MV-4-11 (cell line): ENCODE measurements at places on chromosomes 13 and 19.

DNA sequence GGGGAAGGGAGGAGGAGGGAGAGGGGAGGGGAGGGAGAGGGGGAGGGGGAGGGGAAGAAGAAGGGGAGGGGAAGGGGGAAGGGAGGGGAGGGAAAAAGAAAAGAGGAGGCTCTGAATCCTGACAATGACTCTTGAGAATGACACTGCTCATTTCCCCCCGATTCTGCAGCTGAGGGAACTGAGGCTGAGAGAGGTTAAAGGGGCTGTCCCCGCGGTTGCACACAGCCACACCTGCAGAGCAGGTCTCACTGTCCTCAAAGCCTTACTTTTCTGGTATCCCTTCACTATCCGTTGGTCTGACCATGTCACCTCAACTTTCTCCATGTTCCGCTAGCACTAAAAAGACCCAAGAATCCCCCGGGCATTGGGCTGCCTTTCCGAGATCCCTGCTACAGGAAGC lies 35.4 kb downstream of the CYP4F2 start:
- DNase-seq: no peak

- DNase-seq: no peak
Observed at GRCh38 chr13:71540098-71540497, 326.9 kb downstream of the DACH1 start.

GRCh38 chr13:93872376-93872775 lies 607.1 kb downstream of the DCT start:
- DNase-seq: no peak

DNA sequence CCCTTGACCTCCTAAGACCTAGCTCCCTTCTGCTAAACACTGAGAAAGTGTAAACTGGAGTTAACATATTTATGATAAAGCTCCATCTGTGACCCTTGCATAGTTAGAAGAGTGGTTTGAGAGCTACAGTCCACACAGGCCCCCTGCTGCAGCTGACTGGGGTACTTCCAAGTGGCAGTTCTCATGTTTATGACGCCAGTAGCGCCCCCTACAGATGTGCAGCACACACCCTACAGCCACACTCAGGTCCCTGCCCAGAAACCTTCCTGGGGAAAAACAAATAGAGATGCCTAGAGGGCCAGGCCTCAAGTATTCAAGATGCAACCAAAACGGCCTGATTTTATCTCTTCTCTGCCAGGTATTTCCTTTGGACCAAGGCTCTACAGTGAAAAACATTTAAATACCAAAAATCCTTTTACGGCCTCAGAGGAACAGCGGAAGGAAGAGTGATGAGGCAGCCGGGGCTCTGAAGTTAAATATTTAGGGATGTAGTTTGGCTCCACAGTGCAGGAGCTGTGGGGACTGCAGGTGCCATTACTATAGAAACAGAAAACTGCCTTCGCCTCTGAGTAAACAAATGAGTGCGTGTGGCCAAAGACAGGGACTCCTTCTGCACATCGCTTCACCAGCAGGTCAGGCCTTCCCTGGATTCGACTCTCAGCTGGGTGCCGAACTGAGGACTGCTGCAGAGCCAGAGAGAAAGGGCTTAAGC lies 553.1 kb downstream of the EFNB2 start:
- no peak for DNase-seq

- no peak for DNase-seq
Observed at GRCh38 chr19:28290963-28291657, 921.8 kb downstream of the UQCRFS1 start.

DNA sequence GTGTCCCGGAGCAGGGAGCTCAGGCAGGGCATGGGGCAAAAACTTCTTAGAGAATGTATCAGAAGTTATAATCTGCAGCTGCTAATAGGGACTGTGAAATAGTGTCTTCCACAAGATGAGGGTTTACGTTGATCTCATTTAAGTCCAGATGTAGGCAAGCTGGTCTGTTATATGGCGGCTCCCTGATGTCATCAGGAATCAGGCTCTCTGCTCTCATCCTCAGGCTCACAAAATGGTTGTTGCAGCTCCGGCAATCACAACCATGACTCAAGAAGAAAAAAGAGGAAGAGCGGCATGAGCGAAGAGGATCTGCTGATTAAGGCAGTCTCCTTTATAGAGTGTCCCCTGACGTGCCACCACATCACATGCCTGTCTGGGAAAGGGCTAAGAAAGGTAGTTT lies 191.3 kb downstream of the KLF5 start:
- DNase-seq: no peak

DNA sequence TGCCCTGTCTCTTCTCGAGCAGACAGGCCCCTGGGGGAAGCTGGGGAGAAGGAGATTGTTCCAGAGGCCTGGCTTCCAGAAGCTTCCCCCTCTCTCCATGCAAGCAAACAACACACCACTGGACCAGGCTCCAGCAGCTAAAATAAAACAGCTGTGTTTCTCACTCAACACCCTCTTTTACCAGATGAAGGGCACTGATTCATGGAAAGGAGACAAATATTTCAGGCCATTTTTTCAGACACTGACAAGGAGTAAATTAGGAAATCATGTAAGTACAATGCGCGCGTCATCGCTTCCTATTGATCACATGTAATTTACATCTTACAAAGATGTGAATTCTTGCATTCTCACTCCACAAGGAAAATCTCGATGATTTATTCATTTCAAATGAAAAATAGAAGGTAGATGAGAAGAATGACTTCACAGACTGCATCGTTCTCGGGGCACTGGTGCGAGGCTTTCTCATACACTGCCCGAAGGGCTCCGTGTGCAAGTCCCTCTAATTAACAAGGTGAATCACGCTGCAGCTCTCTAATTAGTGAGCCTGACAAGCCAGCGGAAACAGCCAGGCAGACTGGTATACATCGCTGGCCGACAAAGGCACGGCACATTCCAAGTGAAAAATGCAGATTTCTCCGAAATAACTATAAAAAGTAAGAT lies 153.6 kb downstream of the KCTD15 start:
- DNase-seq: no peak

- peak; percentile 55 for DNase-seq
Observed at GRCh38 chr19:8069096-8069973, 16.8 kb downstream of the CCL25 start.

- no peak for DNase-seq
Observed at GRCh38 chr19:55481794-55482155, 3.2 kb upstream of the NAT14 start.

DNA sequence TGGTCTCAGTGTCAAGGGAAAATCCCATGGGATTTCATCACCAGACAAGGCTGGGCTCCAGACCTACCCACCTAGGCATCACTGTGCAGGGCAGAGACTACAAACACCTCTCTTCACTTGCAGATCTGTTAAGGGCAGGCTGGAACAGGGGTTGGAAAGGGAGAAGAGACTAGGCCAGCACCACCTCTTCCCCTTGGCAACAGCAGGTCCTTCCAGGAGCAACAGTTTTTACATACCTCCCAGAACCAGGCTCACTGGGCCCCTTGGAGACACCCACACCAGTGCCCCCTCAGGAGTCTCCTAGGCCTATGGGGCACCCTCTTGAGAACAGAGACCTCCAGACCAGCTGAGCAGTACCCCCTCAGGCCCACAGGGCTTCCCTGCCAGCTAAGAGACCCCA lies 2.5 kb upstream of the UBE2M start:
- no peak for DNase-seq

- DNase-seq: no peak
Observed at GRCh38 chr19:45593520-45593919, 8.5 kb downstream of the GPR4 start.

GRCh38 chr19:18020212-18021085 lies 12.5 kb downstream of the ARRDC2 start:
- DNase-seq: no peak

- DNase-seq: peak; percentile 93
Observed at GRCh38 chr13:100789968-100790367, 115.4 kb upstream of the TMTC4 start.

DNA sequence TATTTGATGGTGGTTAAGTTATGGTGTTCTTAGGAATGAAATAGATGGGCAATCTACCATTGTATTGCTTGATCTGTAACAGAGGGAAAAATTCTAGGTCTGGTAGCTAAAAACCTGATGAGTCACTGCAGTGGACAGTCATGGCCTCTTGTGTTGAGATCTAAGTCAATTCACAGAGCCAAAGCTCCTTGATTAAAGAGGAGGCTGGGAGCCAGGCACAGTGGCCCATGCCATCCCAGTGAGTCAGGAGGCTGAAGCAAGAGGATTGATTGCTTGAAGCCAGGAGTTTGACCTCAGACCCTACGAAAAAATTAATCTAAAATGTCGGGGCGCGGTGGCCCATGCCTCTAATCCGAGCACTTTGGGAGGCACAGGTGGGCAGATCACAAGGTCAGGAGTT lies 67.1 kb upstream of the KPNA3 start:
- DNase-seq: no peak

DNA sequence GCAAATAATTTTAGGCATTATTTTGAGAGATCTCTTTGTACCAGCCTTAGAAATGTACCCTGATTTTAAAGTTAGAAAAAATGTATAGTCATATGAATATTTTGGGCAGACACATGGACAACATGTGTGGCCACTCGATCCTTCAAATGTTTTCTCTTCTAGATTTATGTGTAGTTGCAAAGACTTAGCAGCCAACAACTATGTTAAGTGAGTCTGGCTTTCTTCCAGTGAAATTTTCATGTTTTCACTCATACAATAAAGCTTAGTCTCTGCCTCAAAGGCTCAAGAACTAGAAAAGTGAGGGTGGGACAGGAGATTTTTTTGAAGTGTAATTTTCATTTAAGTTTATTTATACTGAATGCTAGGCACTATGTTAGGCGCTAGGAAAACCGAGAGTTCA lies 207.7 kb upstream of the DACH1 start:
- DNase-seq: no peak

DNA sequence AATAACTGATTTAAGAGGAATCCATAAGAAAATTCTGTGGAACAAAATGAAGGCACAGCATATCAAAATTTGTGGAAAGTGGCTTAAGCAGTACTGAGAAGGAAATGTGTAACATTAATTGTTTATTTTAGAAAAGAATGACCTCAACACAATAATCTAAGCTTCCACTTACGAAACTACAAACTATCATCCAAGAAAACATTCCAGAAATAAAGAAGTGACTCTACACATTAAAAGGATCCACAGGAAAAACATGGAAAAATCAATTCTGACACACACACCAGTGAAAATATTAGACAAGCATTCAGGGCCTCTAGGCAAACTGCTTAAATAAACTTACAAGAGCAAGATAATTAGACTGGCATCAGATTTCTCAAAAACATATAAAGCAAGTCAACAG lies 14.0 kb downstream of the EXOSC8 start:
- no peak for DNase-seq

- DNase-seq: no peak
Observed at GRCh38 chr13:111267205-111267604, 53.2 kb upstream of the TEX29 start.

- DNase-seq: peak; percentile 36
Observed at GRCh38 chr13:109093998-109094397, 464.6 kb downstream of the MYO16 start.

DNA sequence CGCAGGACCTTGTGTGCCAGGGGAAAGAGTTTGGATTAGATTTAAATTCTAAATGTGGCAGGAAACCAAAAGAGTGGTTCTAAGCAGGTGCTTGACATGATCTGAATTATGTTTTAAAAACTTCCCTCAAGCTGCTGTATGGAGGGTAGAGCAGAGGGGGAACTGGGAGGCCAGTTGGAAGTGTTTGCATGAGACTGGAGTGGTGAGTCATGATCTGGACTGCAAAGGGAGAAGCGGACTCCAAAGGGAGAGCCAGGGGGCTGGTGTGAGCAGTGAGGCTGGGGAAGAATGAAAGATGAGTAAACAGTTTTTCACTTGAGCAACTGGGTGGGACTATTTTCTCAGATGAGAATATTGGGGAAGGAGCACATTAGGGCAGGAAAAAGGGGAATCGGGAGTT lies 206.1 kb downstream of the DNAJC15 start:
- DNase-seq: peak; percentile 19

GRCh38 chr19:41398598-41398997 lies 980 bp downstream of the BCKDHA start:
- DNase-seq: no peak
